ENCODE measurements at places on chromosomes 12 and 14.

GRCh38 chr14:23300687-23301223 lies 1.9 kb downstream of the PPP1R3E start:
- DNase-seq = no peak

GRCh38 chr12:112239881-112240280 lies 114.5 kb downstream of the TRAFD1 start:
- DNase-seq = no peak

DNA sequence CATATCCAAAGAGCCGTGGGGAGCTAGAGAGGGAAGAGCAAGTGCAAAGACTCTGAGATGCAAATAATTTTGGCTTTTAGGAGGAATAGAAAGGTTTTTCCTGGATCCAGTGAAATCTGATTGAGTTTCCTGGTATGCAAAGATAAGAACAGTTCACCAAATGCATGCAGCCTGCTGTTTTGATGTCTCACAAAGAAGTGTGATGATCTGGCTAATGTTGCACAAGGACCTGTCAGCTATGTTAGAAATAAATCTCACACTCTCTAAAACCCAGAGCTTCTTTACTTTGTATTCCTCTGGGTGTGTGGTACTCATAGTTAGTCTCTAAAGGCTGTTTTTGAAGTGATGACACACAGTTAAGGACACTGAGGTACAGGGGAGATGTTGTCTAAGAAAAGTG lies 321.4 kb downstream of the AACS start:
- DNase-seq = no peak

DNA sequence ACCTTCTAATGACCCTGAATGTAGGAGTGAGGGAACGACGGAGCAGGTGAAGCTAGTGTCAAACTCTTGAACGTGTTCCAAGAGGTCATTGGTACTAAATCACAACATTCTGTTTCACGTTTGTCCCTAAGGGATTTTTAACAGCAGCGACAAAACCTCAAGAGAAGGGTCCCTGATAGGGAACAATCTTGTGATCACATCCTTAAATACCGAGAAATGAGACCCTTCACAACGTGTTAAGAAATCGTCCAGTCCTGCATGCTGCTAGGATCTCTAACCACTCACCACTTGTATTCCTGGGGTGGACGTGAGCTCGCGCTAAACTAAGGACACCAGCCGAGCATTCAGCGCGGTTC lies 134.1 kb upstream of the KRAS start:
- DNase-seq = no peak

DNA sequence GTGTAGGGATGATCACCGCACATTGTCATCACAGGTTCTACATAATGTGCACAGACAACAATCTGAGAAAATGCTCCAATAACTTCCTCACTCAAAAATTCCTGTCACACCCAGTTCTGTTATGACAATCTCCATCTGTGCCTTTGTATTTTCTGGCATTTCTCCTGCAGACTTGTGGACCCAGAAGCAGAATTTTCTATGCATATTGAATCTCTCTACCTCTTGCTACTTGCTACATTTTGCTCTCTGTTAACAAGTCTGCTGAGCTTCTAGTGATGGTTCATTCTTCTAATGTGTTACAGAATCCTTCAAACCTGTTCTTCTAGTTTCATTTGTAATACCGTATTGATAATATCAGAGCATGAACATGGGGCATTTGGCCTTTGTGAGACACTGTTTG lies 127.8 kb upstream of the PTPRQ start:
- DNase-seq = no peak

DNA sequence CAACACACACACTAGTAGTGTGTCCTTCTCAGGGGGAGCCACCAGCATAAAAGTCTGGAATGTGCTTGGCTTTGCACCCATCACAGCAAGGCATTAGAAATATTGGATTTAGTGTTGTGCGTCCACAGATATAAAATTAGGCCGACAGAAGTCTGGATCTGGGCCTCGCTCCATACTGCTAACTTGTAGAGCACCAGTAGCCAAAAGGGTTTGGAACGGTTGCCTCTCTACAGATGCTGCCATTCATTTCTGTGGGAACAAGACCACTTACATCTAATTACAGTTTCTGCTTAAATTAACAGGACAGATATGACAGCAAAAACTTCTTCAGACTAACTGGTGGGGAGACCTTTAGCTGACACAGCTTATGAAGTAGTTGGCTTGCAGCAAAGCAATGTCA lies 94.2 kb downstream of the EXOC5 start:
- no peak for DNase-seq

DNA sequence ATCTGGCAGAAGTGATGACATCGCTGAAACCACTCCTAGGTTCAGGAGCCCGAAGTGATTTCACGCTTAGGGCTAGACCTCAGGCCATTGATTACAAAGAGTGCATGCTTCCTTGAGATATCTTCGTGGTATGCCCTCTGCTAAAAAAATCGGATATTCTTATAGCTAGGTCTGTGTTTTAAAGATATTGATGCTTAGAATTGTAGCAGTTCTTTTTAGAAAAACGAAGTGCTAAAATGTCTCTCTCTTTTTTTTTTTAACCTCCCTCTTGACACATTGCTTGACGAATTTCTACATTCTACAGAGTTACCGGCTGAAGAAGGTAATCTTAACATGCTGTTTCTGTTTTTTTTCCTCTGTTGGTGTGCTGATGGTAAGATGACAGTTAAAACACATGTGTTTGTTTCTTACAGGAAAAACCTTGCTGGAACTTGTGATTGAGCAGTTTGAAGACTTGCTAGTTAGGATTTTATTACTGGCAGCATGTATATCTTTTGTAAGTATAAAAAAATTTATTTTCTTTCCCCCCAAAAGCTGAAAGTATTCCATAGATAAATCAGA lies 1.3 kb downstream of the ATP2A2 start:
- DNase-seq = no peak

DNA sequence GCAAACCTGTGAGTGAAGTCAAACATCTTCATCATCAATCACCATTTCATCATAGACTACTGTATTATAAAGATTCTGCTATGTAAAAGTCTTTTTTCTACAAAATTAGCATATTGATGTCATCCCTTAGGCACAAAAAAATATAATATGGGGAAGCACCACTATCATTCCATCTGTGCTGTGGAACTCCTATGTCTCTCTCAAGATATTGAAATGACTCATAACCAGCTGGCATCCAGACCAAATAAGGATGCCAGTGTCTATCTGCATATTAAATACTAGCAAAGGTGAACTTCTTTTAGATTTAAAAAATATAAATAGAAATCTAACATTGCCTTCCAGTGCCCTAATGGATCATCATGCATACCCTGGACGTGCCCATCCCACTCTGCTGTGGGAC lies 17.9 kb upstream of the DCAF5 start:
- no peak for DNase-seq

DNA sequence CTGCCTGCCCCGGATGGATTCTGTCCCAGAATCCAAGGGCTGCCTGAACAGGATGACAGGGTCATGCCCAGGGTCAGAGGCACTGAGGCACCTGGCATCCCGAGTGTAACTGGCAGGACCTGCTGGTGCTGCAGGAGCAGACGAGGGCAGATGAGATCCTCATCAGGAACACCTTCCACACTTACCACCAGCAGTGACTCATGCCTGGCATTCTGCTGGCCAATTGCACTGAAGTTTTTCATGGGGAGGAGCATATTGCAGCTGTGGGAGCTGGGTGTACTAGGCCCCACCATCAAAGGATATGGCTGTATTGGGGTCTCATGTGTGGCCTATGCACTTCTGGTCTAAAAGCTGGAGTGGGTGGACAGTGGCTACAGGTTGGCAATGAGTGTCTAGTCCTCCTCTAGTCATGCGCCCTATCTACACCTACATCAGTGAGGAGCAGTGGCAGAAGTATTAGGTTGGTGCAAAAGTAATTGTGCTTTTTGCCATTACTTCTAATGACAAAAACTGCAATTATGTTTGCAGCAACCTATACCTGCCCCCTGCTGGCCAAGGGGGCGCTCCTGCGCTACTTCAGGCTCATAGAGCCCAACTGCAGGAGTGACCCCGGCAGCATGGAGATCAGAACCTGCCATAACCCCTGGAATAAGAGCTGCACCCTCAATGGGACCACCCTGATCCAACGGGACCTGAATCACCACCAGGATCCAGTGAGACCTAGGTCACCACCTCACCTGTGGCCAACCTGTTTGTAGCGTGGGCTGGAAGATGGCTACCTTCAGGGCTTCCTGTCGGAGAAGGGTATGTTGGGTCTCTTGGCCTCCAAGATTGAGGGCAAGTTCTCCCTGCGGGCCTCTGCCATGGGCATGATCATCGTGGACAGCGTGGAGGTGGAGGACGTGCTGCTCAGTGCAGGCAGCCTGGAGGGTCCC lies 8.0 kb upstream of the C12orf42 start:
- DNase-seq = peak; percentile 28

DNA sequence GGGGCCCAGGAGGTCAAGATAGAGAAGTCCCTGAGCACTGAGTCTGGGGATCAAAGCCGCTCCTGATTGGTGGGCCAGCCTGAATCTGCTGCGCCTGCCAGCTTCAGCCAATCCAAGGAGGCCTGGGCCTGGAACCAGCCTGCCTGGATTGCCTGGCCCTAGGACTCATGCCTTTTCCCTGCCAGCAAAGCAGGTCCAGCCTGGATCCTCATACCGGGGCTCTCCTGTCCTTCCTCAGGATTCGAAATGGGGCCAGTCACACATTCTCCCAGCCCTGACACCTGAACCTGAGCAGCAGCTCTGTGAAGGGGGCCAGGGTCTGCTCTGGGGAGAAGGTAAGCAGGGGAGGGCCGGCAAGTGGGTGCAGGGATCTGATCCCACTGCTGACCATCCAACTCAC lies 81.9 kb downstream of the NINJ2 start:
- DNase-seq = no peak

DNA sequence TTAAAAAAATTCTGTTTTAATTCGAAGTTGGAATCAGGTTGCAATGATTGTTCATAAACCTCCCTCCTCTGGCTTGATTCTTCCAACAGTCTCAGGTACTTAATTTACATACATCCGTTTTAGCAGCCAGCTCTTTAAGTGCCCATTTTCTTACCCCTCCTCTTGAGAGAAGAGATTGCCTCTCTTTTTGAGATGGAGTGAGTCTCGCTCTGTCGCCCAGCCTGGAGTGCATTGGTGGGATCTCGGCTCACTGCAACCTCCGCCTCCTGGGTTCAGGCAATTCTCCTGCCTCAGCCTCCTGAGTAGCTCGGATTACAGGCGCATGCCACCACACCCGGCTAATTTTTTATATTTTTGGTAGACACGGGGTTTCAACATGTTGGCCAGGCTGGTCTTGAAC lies 146.4 kb upstream of the AMIGO2 start:
- DNase-seq = no peak

GRCh38 chr12:110001596-110001995 lies 2.4 kb downstream of the ANKRD13A start:
- DNase-seq = no peak

GRCh38 chr12:66813137-66813892 lies 134.4 kb upstream of the GRIP1 start:
- DNase-seq = no peak

GRCh38 chr12:15088105-15088504 lies 115.3 kb downstream of the PDE6H start:
- no peak for DNase-seq

DNA sequence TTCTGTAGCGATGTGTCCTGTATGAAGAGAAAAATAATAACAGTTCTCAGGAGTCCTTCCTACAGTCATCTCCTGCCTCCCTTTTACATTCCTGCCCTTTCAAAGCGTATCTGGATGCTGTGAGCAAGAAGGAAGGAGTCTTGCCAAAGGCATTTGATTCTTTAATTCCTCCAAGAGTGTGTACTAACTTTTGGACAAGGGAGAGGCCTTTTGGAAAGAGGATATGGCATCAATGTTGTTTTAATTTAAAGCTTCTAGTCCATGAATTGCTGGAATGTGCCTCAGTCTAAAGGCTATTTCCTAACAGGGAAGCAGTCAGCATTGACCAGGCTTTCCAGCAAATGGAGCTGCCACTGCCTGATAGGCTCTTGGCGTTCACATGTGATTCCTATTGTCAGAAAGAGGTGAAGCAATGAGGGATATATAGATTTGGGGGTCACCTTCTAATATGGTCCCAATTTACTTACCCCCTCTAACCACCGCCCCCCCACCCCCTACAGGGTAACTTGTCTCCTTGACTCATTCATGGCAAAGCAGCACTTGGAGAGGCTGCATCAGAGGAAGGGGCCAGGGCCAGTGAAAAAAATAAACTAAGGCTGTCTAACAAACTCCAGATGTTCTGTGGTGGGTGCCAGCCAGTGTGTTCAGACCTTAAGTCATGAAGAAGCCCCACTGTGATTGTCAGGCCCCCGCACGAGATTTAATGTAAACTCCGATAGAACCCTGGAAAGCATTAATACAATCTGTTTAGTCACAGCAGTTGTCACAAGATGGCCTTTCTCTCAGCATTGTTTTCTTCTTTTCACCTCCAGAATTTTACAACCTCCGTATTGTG lies 220.3 kb downstream of the FBXL14 start:
- DNase-seq = no peak

DNA sequence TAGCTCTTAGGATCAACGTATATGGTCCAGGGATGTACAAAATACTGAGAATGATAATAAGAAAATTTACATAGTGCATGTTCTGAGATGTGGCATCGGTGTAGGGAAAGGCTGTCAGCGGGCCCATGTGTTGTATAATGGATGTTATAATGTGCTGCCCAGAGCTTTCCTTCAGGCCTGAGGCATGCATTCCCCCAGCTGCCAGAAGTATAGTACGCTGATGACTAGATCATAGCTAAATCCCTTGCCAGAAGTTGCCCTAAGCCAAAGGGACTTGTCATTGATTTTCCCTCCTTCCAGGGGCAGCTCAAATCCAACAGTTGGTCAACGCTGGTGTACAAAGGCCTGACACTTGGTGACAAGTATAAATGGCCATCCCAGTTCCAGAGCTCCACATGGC lies 6.5 kb upstream of the OR11G2 start:
- no peak for DNase-seq

- no peak for DNase-seq
These were observed 3.5 kb upstream of the PWP1 start for GRCh38 chr12:107681836-107682820.

DNA sequence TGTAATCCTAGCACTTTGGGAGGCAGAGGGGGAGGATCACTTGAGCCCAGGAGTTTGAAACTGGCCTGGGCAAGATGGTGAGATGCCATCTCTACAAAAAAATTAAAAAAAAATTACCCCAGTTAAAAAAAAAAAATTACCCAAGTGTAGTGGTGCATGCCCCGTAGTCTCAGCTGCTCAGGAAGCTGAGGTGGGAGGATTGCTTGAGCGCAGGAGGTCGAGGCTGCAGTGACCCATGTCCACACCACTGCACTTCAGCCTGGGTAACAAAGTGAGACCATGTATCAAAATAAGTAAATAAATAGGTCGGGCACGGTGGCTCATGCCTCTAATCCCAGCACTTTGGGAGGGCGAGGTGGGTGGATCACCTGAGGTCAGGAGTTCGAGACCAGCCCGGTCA lies 128.8 kb downstream of the VRK1 start:
- no peak for DNase-seq
